Upper lobe of right lung (tissue), 1 donor: ENCODE measurements at places on chromosomes 11 and 22.

DNA sequence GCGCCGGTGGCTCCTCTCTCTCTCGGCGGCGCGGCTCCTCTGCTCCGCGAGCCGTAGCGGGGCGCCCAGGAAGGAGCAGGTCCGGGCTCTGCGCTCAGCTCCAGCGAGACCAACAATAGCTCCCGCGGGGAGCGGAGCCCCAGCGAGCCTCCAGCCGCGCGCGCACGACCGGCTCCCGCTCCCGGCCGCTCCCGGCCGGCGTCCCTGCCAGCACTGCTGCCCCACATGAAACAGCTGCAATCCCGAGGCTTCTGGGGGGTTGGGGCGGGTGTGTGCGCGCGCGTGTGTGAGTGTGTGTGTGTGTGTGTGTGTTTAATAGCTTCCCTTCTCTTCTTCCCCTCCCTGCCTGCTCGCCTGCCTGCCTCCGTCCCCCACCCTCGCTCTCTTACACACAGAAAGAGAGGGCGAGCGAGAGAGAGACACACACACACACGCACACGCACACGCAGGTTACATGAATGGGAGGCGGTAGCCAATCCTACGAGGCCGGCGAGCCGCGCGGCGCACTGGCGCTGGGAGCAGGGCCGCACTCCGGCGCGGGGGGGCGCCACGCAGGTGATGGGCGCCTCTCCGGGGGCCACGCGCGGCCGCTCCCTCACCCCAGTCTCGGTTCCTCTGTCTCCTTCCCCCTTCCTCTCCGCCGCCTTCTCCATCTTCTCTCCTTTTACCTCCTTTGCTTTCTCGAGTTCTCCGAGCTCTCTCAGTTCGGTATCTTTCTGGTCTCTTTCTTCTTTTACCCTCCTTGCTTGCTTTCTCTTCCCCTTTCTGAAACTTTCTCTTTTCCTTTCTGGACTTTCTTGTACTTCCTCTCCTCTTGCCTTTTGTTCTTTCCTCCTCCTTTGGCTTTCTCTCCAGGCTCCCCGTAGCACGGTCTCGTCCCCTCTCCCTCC, at the start of gene TENM4:
TENM4 (minus strand) TSS at position 460 of the 890 bp plus-strand sequence. CDS start 371,086 bp downstream, outside the sequence.
- DNase-seq: peak; percentile 65

DNA sequence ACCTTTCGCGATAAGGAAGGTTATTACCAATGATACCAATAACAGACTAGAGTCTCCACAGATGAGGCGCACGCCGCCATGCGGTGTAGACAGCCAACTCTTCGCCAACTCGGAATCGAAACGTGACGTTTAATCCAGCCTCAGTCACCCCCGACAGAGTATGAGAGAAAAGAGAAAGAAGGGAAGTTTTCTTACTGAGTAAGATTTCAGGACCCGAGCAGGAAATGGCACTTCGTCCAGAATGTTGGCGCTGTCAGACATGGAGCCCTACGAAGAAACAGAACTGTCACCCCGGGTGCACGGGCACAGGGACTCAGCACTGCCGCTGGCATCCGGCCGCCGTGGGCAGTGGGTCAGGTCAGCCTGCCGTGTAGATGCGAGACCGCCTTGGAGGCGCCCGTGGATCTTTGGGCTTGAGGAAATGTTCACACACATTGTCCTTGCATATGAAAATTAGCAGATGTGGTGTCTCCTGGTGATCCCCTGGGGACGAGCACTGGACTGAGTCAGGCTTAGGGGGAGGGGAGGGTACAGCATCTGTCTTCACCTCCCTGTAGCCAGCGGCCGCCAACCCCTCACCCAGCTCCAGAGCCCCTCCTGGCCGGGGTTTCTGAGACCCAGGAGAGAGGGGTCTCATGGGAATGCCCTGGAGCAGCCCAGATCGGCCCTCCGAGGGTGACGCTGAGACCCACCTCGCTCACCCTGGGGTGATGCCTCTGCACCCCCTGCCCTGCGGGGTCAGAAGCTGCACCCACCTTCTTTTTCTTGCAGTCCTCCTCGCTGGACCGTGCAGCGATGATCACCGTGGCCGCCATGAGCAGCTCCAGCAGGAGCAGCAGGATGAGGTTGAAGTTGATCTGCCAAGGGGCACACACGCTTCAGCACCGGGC, 8.3 kb downstream of the MLC1 start:
- peak; percentile 58 for DNase-seq

DNA sequence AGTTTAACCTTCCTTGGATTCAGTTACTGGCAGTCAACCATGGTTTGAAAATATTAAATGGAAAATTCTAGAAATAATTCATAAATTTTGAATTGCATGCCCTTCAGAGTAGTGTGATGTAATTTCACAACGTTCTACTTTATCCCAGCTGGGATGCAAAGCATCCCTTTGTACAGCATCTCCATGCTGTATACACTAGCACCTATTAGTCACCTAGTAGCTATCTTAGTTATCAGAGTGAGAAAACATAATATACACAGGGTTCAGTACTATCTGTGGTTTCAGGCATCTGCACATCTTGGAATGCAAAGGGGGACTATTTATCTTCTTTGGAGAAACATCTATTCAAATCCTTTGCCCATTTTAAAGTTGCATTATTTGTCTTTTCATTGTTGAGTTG, 30.8 kb downstream of the CBL start:
- no peak for DNase-seq

DNA sequence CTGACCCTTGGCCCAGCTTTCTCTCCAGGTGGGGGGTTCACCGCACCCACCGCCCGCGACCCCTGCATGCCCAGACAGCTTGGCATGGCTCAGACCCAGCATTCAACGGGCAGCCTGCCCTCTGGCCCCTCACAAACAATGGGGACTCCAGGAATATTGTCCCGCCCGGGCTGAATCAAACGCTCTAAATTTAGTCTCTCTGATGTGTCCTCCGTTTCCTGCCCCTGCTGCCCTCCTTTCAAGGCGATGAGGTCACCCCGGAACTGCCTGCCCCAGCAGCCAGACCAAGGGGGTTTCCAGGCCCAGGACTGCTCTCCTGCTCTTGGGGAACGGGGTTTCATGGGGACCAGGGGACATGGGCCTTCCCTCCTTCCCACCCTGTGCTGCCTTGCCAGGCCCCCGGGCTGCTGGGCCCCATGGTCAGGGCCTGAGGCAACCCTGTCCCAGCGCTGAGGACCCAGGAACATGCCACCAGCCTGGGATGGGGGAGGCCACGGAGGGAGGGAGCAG, 10.1 kb upstream of the PDGFB start:
- no peak for DNase-seq

DNA sequence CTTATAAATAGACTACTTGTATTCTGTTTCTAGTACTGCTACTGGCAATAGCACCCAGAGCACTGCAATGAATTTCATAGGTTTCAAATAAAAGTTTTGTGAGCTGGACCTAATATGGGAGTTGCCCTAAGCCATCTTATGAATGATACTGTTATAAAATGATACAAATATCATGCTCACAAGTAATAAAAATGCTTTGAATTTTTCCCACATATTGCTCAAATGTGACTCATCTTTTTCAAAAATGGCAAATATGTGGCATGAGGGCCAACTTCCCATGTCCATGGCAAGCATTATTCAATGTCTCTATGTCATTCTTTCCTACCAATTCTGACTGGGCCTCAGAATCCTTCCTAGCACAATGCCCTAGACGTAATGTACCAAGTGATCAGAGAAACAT, 137.6 kb downstream of the TRPC6 start:
- DNase-seq: no peak

DNA sequence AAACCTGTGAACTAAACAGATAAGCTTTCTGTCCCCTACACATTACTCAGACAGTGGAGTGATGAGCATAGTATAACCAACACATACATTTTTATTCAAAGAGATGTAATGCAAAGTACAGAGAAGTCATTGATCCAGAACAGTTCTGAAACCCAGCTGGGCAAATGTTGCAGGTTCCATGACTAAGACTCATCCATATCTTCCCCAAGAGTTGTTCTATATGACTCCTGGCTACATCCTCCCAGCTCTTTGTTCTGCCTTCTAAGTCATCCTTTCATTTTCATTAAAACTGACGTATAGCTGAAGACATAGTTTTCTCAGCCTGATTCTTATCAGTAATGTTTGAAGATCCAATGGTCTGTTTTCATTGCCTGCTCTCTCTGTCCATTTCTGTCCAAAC, 47.3 kb downstream of the PLAAT5 start:
- DNase-seq: no peak

DNA sequence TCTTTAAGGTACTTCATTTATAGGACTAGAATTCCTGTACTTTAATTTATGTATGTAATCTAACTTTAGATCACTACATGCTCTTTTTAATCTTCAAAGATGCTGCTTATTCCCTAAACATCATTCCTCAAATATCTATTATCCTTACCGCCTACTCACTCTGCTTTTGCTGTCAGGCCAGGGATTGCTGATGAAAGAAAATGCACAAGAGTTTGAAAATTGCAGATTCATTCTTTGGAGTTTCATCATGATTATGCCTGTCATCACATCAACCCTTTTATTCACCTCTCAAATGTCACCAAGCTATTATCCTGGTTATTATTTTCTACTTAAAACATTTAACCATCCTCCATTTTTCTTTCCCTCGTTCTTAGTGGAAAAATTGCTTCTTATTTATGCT, 802.7 kb downstream of the METTL15 start:
- no peak for DNase-seq

GRCh38 chr11:46912526-46913150, 5.7 kb downstream of the LRP4 start:
- DNase-seq: no peak

DNA sequence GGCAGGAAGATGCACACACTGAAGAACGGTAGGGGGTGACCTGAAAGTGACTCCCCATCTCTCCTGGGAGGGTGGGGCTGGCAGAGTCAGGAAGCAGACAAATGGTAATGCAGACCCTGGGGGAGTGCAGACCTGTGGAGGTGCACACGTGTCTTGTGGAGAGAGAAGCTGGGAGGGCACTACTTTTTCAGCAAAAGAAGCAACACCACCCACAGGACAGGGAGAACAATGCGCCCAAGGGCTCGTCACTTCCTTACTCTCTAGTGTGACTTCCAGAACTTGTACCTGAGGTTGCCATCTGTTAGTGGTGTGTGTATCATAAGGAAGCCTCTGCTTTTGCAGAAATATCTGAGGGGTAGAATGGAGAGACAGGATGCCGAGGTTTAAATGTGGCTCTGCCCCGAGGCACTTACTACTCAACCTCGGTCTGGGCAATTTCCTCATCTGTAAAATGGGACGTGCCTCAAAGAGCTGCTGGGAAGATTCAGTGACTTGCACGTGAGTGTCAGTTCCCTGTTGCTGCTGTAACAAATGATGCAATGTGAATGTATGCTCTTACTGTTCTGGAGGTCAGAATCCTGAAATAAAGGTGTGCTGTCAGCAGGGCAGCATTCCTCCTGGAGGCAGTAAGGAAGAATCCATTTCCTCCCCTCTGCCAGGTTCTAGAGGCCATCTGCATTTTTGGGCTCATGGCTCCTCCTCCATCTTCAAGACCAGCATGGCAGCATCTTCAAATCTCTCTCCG, 323.4 kb downstream of the SHANK2 start:
- no peak for DNase-seq
